Posterior vena cava (tissue), 2 donors: ENCODE measurements at places on chromosomes 6 and 20. TPM values are rescaled to one million over a fixed set of nuclear protein-coding genes. Genes with fewer than 3 reads are reported as not detected.

- DNase-seq = no peak
Measured at GRCh38 chr6:151070631-151071051, 169.1 kb upstream of the AKAP12 start.

GRCh38 chr20:49724408-49725223 lies 10.9 kb upstream of the B4GALT5 start:
- DNase-seq = no peak

DNA sequence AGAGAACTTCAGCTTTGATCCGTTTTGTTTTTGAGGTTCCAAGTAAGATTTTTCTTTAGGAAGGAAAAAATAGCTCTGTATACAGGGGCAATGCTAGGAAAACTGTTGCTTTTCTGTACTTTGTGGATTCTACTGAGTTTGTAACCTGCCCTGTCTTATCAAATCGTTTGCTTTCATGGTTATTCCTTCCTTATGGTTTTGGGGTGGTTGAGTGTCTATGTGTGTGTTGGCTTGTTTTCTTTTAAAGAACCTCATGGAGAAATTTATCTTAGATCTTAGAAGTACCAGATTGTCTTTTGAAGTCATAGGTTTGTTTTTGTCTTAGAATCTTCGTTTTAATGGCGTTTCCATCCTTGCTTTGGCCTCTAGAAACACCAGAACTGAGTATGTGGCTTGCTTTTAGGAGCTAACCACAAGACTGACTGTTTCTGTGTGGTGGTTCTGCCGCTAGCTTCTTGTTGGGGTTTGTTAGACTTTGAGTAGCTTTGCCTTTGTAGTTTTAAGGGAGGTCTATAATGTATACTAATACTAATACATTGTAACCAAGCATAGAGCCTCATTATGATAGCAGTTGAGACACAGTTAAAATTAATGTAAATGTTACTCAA lies 86.8 kb downstream of the RPP40 start:
- DNase-seq = no peak

The CEBPB gene
- total RNA-seq = 95.5 TPM

GRCh38 chr20:57657535-57658446 lies 37.6 kb upstream of the ZBP1 start:
- peak; percentile 79 for DNase-seq

DNA sequence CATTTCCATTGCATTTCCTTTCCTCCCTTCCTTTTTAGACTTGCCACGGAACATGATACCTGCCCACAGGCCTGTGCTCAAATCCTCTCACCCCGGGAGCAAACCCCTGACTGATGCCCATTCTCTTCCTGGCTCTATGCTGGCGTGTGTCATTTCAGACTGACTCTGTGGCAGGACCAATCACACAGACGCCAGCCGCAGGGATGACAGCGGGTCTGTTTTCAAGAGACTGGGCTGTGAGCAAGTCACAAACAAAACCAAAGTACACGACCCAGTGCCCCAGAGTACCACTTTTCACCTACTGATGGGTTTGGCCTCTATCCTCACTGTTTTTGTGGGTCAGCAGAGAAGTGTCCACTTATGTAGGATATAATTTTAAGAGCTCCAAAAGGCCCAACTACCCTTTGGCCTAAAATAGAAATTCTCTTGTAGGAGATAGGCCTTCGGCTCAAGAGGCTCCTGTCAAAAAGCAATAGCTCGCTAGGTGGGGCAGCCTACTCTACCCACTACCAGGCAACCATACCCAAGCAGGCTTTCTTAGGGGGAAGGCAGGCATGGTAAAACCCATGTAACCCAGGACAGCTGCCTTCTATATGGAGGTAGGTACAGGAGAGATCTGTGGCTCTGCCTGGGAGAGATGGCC lies 215.7 kb downstream of the CDC5L start:
- no peak for DNase-seq

GRCh38 chr6:43842231-43842794 lies 72.3 kb downstream of the VEGFA start:
- DNase-seq = no peak

The NOX3 gene
- total RNA-seq = not detected

DNA sequence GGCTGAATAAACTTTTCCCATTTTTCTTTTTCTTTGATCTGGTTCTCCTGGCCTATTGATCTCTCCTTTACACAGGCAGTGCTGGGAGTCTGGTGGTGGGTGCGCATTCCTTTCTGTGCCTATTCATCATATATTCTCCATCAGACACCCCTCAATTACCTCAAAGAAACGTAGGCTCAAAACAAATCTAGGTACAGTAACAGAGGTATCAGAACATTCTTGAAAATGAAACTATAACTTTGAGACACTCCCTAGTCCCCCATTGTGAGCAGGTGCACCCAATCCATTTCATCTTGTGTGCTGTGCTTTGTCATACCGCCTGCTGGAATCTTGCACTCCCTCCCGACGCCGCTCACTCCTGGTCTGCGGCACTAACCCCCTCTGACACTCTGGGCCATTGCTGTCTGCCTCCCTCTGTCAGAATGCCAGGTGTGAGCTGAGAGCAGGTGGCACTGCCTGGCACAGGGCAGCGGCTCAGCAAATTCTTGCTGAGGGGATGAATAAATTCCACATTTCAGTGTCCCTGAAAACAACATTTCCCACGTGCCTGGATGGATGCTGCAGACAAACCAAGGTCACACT lies 303.4 kb upstream of the EXOC2 start:
- no peak for DNase-seq

GRCh38 chr20:32902456-32903420 lies 44.0 kb downstream of the EFCAB8 start:
- peak; percentile 87 for DNase-seq

- no peak for DNase-seq
Measured at GRCh38 chr6:134437376-134437775, 119.5 kb upstream of the SGK1 start.

- DNase-seq = no peak
Measured at GRCh38 chr20:8749986-8750385, 318.9 kb upstream of the PLCB4 start.

The PNLDC1 gene
- 0.19 TPM for total RNA-seq

DNA sequence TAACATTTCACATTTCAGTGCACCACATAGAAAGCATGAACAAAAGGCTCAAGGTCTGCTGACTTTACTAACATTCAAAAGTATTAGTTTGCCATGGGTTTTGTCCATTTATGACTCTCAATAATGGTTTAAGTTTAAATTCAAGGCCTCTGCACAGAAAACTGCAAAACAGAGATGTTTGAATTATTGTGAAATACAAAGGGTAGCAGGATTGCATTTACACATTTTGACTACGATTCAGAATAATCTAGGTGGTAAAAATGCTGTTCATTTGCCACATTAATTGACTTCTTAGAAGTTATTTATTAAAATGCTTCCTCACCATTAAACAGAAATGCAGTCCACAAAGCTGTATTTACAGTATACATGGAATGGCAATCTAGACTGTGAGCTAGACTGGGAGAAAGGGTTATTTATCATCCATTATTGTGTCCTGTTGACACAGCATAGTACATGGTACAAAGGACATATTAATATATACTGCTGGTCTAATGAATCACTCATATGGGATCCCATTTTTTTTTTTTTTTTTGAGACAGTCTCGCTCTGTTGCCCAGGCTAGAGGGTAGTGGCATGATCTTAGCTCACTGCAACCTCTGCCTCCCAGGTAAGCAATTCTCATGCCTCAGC lies 18.0 kb downstream of the USP49 start:
- no peak for DNase-seq

GRCh38 chr20:14732996-14733395 lies 395.6 kb upstream of the FLRT3 start:
- DNase-seq = no peak

- DNase-seq = no peak
Measured at GRCh38 chr6:143697076-143697800, 19.5 kb downstream of the PHACTR2 start.
